ENCODE measurements at places on chromosomes 13 and 19.

DNA sequence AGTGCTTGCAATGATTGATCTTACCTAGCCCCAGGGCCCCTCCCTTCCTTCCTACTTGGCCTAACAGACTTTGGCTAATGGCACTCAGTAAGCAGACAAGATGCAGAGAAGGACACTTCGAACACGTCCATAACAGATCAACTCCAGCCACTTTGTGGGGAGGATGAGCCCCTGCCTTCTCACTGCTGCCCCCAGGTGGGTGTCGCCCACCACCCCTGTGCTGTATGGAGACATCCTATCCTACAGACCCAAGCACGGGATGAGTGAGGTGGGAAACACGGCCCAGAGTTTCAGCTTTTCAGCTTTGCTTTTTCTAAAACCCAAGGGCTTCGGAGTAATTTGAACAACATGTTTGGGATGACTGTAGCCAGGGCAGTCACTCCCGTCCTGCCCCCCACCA, 5.5 kb downstream of the SLC7A1 start:
- no peak for DNase-seq

DNA sequence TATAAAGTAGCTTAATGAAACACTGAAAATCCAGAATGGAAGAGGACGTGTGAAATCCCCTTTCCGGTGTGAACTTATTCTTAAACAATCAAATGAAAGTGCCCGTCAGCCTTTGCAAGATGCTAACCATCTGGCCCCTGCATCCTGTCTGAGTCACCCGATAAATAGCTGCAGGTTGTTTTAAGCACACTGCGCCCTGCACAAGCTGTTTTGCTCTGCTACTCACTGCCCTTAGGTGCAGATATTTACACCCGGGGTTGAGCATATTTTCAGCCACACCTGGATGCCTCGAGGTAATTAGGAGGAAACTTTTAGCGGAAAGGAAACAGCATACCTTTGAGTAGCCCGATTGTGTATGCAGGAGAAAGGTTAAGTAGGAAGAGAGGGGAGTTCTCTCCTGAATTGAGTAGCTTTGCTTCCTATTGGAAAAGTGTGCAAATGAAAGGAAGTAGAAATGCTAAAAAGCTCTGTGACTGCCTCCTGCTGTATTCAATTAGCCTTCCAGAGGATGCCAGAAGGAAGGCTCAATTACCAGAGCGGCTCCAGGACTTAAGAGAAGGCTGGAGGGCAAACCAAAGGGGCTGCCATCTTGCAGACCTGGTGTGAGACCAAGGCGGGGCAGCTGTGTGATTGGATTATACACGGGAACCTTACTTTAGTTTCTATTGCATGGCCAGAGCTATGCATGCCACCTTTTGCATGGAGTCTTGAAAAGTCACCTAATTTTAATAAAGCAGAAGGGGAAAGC, 42.5 kb downstream of the IRS2 start:
- DNase-seq = no peak

DNA sequence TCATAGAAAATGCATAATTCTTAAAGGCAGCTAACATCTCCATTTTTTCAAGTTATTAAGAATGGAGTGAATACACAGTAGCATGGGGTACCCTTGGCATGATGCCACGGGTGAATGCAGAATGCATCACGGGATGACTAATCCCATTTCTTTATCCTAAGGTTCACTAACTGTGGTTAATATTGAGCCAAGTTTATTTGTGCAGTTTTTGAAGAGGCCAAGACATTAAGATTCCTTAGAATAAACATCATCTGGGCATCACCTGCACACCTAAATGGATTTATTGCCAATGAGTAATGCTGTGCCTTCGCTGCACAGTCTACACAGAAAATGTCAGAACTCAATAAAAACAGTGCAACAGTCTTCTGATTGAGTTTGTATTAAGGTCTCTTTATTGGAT, 333.1 kb downstream of the GPC6 start:
- no peak for DNase-seq

GRCh38 chr13:79589603-79590393, 108.8 kb downstream of the NDFIP2 start:
- DNase-seq = no peak

DNA sequence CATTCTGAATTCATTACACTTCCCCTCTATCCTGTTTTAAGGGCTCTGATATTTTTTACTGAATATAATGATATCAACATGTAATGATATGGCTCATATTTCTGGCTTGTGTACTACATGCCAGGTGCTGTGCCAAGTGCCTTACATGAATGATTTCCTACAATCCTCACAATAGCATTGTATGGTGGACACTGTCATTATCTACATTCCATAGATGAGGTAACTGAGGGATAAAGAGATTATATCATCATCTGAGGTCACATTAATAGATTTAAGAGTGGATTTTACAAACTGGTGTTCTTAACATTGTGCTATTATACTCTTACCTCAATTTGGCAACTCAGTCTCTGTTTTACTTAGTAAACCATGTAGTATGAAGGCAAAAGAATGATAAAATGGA, 502.0 kb downstream of the LIG4 start:
- no peak for DNase-seq

- no peak for DNase-seq
Measured at GRCh38 chr13:45178349-45179162, 22.3 kb downstream of the KCTD4 start.

DNA sequence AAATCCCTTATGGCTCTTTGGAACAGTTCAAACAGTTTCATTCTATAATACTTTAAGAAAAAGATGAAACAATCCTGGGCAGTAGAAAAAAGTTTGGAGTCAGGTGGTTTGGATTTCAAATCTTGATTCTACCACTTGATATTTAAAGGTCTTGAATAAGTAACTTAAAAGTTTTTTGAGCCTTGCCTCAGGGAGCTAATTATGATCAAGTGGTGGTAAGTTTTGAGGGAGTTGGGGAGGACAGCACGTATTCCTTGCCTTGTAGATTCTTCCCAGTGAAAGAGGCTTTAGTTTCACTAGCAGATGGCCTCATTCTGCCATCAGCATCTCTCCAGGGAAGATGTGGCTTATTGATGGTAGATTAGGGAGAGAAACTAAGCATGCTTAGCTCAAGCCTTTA, 168.4 kb upstream of the CSNK1A1L start:
- no peak for DNase-seq

GRCh38 chr13:113964251-113964995, 9.5 kb downstream of the C13orf46 start:
- no peak for DNase-seq

GRCh38 chr19:50743537-50743936, 20.4 kb downstream of the CLEC11A start:
- DNase-seq = no peak

DNA sequence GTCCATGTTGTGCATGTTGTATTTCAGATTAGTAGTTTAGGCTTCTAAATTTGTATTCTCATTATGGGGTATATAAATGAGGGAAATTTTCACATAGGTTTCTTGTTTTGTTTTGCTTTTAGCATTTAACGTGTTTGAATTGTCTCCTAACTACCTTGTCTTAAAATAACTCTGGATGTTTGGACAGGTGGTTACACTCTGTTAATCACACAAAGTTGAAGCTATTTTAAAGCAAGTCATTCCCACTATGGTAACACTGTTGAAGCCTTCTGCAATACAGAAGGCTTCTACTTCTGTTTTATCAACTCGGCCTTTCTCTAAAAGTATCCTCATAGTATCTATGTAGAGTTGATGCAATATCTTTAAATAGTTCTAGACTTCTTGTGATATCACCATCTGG, 245.3 kb upstream of the HTR2A start:
- no peak for DNase-seq

DNA sequence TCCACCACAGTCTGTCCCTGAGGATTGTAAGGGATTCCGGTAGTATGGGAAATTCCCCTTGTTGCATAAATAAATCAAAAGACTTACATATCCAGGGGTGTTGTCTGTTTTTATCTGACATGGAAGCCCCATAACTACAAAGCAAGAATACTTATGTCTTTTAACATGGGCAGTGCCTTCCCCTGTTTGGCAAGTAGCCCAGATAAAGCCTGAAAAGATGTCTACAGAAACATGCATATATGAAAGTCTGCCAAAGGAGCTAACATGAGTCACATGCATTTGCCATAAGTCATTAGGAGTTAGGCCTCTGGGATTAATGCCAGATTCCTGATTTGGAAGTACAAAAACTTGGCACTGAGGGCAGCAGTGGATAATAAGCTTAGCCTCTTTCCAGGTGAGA, 62.1 kb downstream of the ZNF737 start:
- DNase-seq = no peak

- DNase-seq = no peak
Measured at GRCh38 chr19:2933490-2933910, 11.3 kb downstream of the ZNF77 start.

Data from iPS DF 19.7 (cell line).